ENCODE measurements at places on chromosomes 1 and 21.

DNA sequence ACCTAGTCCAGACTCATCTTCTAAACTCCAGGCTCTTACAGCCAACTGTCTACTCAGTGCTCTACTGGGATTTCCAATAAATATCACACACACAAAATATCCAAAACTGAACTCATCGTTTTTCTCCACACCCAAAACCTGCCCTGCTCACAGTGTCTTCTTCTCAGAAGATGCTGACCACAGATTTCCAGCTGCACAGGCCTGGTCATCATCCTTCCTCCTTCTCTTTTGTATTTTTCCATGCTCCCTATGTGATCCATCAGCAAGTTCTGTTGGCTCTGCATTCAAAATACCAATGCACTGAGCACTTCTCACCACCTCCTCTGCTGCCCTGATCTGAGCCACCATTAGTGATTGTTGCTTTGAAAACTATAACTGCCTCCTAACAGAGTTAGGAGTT lies 159.5 kb upstream of the KAZN start:
- DNase-seq: no peak

DNA sequence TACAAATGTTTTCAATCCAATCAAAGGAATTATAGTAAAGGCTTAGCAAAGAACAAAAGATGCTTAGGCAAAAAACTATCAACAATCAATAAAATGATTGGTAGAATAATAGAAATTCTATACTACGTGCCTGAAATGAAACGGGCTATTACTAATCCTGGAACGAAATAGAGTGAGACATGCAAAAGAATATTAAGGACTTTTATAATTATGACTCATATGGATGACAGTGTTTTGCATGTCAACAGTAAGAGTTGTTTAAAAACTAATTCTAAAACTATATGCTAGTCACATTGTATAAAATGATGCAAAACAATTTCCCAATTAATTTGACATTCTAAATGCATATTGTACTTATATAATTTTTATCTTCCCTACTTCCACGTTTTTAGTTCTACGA lies 35.6 kb downstream of the LRRIQ3 start:
- DNase-seq: no peak

DNA sequence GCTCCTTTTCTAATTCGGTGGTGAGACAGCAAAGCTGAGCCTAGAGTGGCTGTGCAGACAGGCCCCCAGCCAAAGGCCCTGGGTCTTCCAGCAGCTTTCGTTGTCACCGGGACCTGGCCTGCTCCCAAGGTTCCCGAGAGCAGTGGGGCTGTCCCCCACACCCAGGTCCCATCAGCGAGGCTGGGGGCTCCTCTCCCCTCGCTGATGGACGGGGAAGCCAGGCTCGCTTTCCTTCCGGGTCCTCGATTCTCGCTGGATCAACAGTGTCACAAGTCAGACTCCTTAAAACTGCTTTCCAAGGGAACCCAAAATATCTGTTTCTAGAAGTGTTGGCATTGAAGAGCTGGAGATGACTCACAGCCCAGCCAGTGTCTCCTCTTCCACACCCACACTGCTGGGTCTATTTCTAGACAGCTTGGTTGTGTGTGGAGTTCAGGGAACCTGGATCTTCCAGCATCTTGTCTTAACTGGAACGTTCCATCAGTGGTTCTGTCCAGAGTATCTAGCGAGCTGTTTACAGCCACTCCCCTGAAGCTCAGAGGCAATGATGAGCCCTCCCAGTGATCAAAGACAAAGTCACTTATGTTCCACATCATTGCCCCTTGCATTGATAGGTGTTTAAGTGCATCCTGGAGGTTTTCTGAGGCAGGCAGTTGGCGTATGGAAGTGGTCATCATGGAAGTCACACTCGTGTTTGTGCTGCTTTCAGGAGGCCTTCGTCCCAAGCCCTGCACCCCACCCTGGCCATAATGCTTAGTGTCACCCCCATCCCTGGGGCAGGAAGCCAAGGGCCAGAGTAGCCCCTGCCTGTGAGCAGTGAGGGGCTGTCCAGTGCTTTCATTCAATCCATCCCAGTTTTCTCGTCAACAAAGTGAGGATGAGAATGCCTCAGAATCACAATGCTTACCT lies 35.2 kb downstream of the RRP1 start:
- no peak for DNase-seq

GRCh38 chr1:37151789-37152188 lies 117.5 kb upstream of the GRIK3 start:
- no peak for DNase-seq

DNA sequence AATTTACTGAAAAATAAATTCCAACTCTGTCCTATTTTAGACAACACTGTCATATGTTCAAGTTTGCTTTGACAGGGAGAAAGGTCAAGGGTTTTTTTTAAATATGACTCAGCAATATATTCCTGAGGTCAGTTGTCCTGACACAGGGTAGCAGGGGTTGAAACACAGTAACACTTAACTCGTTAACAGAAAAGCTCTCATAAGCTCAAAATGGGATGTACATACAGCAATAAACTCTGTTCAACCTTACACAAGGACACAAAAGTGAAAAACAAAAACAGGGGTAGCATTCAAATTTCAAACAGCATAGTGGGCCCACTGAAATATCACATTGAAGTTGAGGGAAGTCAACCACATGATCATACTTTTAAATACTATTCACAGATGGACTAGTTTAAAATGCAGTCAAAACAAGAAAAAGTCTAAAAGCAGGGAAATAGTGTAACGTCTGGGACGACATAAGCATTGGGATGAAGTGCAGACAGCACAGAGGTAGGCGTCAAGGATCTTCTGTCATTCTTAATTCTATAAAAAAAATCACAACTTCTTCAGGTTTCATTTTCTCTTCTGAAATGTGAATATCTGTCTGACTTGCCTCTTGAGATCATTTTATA lies 89.9 kb downstream of the SLC44A5 start:
- DNase-seq: no peak

All from CD4-positive, alpha-beta T cell treated with Interleukin-2 at 100 ng/mL for 4 hours (primary cell).